DMS79 treated with DMSO at 0.1 percent for 48 hours (cell line): ENCODE measurements at places on chromosomes 16 and 17.

GRCh38 chr17:2061441-2061958 lies 6.6 kb downstream of the HIC1 start:
- no peak for DNase-seq

- DNase-seq = no peak
Measured at GRCh38 chr17:80604009-80604669, 59.5 kb downstream of the RPTOR start.

GRCh38 chr17:557371-557770 lies 157.3 kb downstream of the VPS53 start:
- DNase-seq = no peak

- DNase-seq = no peak
Measured at GRCh38 chr17:27551701-27552248, 79.2 kb upstream of the LGALS9 start.

DNA sequence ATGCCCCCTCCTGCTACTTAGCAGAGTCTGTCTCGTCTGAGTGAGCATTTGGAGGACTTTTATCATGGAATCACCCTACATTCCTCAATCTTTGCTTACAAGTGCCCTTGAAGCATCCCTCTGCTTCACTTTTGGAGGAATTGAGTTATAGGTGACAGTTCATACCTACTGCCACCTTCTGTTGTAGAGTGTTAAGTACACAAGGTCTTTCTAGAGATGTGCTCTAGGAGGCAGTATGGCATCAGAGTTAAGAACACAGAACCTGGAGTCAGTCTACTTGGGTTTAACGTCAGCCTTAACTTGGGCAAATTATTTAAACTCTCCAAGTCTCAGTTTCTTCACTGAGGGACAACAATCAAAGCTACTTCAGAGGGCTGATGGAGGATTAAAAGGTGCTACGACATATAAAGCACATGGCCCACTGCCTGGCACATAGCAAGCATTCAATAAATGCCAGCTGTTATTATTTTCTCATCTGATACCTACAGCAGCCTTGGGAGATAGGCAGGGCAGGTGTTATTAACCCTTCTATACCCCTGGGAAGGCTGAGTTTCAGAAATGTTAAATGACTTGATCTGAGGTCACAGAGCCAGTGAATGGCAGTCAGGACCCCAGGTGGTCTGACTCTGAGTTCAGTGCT lies 62.2 kb downstream of the UTP18 start:
- DNase-seq = no peak

GRCh38 chr16:2194852-2195321 lies 1.5 kb downstream of the CASKIN1 start:
- peak; percentile 75 for DNase-seq

GRCh38 chr17:41511716-41512115 lies 6.3 kb upstream of the KRT13 start:
- no peak for DNase-seq

- DNase-seq = no peak
Measured at GRCh38 chr16:4663777-4664465, 29.4 kb upstream of the NUDT16L1 start.

- DNase-seq = no peak
Measured at GRCh38 chr17:68356949-68357455, 65.7 kb downstream of the ARSG start.

DNA sequence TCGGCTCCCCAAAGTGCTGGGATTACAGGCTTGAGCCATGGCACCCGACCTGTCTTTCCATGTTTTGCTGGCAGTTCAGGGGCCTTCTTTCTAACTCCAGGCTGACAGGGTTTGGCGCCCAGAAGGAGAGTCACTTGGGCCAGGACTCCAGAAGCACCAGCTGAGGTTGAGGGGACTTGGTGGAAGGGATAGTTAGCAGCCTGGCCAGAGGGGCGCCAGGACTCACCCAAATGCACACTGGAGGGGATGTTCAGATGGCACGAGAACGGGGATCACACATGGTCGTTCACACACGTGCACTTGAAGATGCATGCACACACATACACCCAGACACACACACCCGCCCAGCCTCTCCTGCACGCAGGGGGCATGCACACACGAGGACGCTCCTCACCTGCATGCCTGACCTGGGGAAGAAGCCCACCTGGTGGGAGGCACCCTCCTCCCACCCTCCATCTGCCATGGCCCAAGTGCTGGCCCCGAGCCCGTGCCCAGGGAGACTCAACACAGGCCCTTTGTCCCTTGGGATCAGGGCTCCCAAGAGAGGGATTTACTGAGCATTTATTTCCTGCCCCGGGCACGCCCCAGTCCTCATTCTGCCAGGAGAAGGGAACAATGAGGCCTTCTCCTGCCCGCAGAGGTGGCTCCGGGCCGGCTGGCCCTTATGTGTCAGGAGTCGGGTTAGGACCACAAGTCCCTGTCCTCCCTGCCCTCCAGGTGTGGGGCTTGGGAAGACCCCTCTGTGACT lies 2.3 kb upstream of the PRSS21 start:
- DNase-seq = no peak

GRCh38 chr17:39787041-39787440 lies 49.3 kb downstream of the GRB7 start:
- DNase-seq = peak; percentile 77

GRCh38 chr17:82051776-82052637 lies at the start of the genes GPS1 and RFNG:
GPS1 (plus strand) TSS chr17:82051898; CDS start chr17:82051932, 34 bp downstream.
RFNG (minus strand) TSS chr17:82051811; CDS start chr17:82051766, 45 bp downstream.
- DNase-seq = peak; percentile 21

- peak; percentile 6 for DNase-seq
Measured at GRCh38 chr16:87431926-87432325, 39.8 kb downstream of the MAP1LC3B start.

- peak; percentile 38 for DNase-seq
Measured at GRCh38 chr16:62036101-62036801, at the start of gene CDH8. CDH8 (minus strand) TSS chr16:62036438; CDS start chr16:62021403, 15,035 bp downstream.

DNA sequence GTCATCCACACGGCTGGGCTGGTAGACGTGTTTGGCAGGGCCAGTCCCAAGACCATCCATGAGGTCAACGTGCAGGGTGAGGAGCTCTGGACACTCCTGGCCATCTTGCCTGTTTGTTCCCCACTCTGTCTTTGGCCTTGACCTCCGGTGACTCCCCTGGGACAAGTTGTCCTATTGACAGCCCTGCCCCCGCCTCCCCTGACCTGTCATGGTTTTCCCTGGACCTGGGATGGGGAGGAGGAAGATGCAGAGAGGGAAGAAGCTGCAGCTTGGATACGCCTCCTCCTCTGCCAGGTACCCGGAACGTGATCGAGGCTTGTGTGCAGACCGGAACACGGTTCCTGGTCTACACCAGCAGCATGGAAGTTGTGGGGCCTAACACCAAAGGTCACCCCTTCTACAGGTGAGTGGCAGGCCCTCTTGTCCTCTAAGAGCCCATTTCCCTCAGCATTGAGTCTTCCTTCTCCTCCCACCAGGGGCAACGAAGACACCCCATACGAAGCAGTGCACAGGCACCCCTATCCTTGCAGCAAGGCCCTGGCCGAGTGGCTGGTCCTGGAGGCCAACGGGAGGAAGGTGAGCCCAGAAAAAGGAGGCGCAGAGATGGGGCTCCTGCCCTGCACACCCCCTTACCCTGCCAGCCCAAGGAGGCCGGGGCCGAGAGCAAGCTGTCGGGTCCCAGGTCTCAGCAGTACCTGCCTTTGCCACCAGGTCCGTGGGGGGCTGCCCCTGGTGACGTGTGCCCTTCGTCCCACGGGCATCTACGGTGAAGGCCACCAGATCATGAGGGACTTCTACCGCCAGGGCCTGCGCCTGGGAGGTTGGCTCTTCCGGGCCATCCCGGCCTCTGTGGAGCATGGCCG lies 1.4 kb downstream of the HSD3B7 start:
- DNase-seq = no peak

DNA sequence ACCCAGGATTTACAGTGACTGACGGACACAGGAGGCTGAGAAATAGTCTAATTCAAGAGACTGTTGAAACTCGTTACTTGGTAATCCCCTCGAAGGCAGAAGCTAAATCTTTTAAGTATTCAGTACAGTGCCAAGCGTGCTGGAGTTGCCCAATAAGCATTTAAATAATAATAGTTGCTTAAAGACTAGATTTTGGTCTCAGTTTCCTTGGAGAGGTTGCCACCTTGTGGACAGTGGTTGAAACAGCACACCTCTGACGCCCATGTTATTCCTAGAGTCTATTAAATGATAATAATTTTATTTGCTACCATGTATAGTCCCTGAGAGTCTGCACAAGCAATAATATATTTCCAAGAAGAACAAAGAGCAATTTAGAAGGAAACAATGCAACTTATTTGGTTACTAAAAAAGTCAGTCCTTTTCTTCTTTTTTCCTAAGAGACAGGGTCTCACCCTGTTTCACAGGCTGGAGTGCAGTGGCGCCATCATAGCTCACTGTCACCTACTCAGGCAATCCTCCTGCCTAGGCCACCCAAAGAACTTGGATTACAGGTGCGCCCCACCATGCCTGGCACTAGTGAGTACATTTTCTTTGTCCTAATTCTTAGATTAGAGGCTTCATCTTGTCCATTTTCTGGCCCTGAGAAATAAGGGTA lies 138.0 kb upstream of the NUDT7 start:
- DNase-seq = peak; percentile 53

GRCh38 chr17:43398724-43399595 lies at the start of gene ARL4D:
ARL4D (plus strand) TSS chr17:43398993; CDS start chr17:43399733, 740 bp downstream.
- DNase-seq = peak; percentile 82

GRCh38 chr17:45814622-45815606 lies 29.8 kb upstream of the SPPL2C start:
- no peak for DNase-seq

DNA sequence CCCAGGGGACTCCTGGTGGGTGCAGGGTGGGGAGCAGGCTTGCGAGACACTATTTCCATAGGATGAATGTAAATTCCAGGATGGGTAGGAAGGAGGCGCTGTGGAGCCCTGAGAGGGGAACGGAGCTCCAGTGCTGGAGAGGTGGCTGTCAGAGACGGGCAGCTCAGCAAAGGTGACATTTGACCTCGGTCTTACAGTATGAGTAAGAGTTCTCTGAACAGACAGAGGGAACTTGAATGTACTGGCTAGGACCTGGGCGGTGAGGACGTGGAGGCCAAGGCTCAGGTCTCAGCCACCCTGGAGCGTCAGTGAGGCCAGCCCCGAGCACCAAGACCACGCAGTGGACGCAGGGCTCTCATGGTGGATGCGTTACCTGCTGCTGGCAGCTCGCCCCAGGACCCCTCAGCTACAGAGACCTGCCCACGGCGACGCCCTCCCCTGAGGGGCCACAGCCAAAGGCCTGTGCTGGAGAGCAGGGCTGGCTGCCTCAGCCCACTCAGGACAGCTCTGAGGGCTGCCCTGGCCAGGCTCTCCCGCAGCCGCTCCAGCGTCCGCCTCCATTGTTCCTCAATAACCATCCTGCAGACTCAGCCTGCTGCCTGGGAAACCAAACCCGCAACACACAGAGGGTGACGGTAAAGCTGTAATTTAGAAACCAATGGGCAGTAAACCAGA lies 65.9 kb upstream of the TNRC6C start:
- no peak for DNase-seq

- no peak for DNase-seq
Measured at GRCh38 chr16:88476203-88476602, 23.1 kb downstream of the ZFPM1 start.
